Esophagus squamous epithelium (tissue), 5 donors: ENCODE measurements at places on chromosomes 6 and 20.

DNA sequence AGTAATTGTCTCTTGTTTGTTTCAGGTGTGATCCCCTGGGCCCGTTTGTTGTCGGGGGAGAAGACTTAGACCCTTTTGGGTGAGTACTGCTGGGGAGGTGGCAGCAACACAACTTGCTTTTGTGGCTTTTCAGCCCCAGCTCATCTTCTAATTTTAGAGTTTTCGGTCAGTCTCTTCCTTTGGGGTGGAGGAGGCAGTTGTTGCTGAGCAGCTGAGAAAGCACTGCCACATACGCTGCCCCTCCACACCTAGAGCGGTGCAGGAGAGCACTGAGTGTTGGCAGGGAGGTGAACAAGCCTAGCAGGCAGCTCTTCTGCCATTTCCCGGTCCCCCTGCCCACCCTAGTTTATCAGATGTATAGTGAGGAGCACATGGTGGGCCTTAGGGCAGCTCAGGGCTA lies 21.7 kb downstream of the TMEM74B start:
- DNase-seq: no peak

DNA sequence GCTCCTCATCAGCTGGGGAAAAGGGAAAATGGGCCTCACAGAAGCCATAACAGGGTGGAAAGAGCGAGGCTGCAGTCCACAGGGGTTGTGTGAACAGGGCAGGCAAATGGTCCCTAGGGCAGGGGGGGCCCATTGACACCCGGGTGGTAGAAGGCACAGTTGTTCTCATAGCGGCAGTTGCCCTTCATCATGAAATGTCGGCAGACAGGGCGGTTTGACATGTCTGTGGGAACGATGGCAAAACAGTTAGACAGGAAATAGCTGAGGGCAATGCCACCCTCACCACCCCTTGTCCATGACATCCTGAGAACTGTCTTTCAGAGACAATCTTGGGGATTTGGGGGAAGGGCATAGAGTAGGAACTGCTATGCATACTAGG lies 15.6 kb downstream of the PPP1R10 start:
- DNase-seq: no peak

- DNase-seq: no peak
These were observed 22.0 kb downstream of the ERGIC3 start for GRCh38 chr20:35563834-35564233.

DNA sequence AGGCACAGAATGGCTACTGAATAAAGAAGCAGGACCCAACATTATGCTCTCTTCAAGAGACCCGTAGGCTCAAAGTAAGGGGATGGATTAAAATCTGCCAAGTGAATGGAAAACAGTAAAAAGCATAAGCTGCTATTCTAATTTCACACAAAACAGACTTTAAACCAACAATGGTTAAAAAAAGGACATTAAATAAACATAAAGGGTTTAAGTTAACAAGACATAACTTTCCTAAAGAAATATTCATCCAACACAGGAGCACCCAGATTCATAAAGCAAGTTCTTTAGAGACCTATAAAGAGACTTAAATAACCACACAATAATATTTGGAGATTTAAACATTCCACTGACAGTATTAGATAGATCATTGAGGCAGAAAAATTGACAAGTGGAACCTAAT lies 624.5 kb downstream of the RFPL4B start:
- no peak for DNase-seq

DNA sequence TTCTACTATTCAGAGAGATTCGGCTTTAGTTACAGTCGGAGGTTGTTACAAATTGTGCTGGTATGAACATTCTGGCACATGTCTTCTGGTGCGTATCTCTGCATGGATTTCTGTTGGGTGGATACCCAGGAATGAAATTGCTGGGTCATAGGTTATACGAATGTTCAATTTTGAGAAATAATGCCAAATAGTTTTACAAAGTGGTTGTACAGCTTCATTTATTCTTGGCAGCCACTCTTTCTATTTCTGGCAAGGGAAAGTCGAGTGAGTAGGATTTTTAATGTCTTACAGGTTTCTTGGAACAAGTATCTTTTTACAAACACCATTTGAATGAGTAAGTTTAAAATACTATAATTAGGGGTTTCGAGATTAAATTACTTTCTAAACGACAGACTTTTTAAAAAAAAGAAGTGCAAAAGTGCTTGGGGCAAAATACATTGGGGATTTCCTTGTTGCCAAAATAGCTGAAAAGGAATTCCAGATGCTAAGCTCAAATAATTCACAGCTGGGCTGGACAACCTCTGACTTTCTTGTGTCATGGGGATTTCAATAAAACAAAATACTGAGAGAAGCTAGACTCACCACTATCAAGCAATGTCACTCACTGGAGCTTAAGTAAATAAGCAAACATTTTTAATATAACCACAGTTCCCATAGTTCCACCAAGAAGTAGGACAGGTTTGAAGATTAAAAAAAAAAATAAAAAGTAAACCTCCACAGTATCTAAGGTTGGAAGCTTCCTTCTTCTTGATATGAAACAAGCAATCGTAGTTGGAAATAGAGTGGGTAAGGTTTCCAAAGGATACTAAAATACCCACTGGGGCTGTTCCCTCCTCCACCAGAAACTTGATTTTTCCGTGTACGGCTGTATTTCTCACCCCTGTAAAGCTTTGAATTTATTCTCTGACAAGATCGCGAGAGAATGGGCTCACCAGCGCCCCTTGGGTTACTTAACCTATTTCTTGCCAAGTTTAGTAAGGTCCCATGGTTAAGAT lies 21.6 kb upstream of the GFOD1 start:
- DNase-seq: no peak

- DNase-seq: no peak
These were observed 337.6 kb upstream of the HSF2 start for GRCh38 chr6:122061855-122062254.

DNA sequence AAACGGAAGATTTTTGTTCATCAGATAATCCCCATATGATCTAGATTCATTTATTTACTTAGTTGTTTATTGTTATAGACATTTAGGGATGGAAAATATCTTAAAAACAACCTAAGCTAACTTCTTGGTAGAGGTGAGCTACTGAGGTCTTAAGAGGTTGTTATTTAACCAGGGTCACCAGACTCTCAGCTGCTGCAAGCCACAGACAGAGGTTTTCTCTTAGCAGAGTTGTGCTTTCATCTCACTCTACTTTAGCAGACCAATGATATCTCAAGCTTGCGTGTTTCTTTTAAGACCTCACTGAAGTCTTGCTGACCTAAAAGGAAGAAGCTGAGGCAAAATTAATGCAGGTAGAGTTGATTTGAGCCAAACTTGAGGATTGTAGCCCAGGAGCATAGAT lies 43.6 kb downstream of the NCOA7 start:
- DNase-seq: no peak

DNA sequence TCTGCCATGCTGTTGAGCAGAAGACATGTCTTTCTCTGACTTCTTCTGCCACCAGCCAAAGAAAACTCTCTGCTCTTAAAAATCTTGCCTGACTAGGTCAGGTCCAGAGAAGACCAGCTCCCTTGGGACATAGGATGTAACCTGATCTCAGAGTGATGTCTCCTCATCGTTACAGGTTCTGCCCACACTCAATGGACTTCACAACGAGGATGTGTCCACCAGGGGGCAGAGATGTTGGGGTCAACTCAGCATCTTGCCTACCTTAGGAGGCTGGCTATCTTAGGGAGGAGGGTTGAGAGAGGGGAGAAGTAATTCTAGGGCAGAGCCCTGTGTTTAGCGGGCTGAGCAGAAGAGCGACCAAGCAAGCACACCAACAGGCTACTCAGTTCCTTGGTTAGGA lies 207.6 kb upstream of the CDH4 start:
- DNase-seq: no peak
